ENCODE measurements at places on chromosomes 13 and 19.

- DNase-seq = no peak
These were observed 62.3 kb downstream of the COL4A2 start for GRCh38 chr13:110369400-110369799.

DNA sequence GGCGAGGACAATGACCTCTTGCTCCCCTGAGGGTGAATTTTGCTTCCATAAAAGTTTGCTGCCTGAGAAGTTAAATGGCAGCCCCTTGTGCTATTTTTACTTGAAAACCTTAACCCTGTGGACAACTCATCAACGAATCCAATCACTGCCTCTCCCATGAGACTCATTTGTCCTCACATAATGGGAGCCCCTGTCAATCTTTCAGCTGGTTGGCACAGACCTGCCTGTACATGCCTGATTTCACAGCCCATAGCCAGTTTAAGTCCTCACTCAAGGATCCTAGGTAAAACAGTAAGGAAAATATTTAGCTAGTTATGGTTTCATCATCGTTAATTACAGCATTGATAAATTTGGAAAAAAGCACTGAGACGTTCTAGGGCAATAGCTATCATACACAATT is 207.4 kb downstream of the NHLRC3 start:
- no peak for DNase-seq

DNA sequence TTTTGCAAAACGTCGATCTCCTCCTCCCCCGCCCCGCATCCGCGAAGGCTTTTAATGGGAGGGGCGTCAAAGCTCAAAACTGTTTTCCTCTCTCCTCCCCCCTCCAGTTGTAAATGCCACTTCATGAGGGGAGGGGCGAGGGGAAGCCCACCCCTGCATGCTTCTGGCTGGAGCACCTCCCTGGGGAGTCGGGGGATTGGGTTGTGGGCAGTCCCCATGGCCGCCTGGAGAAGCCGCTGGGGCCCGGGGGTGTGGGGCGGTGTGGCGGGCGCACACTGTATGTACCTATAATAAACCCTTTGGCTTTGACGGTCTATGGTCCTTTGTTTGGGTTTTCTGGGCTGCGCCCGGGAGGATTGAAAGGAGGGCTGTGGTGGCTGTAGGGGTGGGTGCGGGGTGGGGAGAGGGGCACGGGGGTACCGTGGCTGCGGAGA is 505 bp upstream of the SHKBP1 start:
- peak; percentile 73 for DNase-seq

DNA sequence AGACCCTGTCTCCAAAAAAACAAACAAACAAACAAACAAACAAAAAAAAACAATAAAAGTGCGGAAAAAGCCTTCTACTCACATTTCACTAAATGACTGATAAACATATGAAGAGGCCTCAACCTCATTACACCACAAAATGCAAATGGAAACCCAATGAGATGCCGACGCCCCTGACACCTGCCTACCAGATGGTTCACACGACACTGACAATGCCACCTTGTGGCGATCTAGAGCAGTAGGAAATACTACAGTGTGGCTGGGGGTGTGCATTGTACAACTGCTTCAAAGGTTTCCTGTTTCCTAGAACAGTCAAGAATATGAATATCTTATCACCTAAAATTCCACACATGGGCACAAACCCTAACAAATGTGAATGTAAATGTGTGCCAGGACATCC is 14.0 kb downstream of the SCGB2B2 start:
- no peak for DNase-seq

DNA sequence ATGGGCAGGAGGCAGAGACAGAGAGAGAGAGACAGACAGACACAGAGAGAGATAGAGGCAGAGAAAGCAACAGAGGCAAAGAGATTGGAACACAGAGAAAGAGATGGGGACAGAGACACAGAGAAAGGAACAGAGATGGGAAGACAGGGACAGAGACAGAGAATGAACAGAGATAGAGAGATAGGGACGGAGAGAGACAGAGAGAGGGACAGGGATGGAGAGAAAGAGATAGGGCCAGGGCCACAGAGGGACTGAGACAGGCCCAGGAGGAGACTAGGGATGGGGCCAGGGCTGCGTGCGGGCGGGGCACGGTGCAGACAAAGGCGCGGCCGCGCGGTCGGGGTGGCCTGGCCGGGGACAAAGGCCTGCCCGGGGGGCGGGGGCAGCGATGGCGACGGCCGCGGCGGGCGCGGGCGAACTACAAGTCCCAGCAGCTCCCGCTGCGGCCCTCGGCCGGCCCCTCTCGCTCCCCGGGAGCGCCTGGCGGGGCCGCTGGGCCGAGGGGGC is at the start of gene ZNF358:
ZNF358 (plus strand) TSS at position 459 of the 507 bp plus-strand sequence. CDS start 3,140 bp downstream, outside the sequence.
- peak; percentile 71 for DNase-seq

DNA sequence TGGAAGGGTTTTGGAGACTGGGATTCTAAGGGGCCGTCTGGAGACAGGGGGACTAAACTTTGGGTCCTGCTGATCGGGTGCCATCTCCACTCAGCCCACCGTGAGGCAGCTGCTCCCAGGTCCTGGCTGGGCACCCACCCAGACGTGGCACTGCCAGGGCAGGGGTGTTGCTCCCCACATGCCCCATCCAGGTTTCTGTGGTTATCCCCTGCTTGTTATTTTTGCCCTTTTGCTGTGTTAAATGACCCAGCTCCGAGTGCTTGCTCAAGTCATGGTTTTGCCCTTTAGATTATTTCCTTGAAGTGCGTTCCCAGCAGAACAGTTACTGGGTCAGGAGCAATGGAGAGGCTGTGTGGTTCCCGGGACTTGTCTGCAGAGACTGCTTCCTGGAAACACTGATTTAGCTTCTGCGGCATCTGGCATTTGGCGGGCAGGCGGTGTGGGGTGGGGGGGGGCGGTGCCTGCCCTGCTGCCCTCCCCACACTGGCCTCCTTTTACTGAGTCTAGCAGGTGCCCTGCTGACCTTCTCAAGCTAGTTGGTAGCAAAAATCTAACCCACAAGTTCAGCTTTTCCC is 1.9 kb downstream of the RAB11B start:
- no peak for DNase-seq

DNA sequence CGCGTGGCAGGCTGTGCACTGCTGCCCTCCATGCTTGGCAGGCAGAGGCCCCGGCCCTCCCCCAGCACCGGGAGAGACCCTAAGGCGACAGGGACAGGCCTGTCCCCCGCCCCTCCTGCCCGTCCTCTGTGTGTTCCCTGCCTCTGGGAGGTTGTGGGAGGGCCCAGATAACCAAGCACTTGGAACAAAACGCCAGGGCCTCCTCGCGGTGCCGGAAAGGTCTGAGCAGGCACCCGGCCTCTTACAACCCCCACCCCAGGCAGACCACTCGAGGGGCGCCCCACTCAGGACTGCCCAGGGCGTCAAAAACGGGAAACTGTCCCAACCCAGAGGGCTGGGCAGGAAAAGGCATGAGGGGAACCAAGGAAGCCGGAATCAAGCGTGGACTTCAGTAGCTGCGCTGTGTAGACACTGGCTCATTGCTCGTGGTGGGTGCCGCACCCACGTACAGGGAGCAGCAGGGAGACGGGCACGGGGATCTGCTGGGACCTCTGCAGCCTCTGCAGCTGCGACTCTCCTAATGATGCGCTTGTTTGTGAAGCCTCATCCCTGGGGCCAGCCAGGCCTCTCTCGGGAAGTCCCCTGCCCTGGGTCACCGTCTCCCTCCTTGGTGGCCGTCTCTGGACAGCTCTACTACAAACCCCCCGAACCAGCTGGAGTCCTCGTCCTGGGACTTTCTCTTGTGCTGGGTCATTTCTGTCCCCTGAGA is 20.0 kb downstream of the GNA11 start:
- DNase-seq = no peak

DNA sequence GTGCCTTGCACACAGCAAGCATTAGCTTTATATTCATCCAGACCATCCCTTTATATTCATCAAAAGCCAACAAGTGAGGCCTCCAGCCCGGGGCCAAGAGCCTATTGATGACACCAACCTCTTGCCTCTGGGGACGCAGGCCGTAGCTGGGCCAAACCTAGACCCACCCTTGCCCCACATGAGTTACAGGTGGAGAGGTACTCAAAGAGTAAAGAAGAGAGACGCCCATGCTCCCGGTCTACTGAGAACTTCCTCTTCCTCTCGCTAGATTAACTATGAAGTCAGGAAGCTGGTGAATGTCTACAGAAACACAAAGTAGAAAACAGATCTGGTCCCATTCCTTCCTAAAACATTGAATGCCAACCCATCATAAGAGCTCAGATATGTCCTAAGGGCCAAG is 3.8 kb upstream of the MLNR start:
- DNase-seq = no peak

- peak; percentile 78 for DNase-seq
These were observed 3.4 kb upstream of the JUND start for GRCh38 chr19:18284712-18285360.

GRCh38 chr13:36819739-36820090 is 693 bp downstream of the RFXAP start:
- no peak for DNase-seq

DNA sequence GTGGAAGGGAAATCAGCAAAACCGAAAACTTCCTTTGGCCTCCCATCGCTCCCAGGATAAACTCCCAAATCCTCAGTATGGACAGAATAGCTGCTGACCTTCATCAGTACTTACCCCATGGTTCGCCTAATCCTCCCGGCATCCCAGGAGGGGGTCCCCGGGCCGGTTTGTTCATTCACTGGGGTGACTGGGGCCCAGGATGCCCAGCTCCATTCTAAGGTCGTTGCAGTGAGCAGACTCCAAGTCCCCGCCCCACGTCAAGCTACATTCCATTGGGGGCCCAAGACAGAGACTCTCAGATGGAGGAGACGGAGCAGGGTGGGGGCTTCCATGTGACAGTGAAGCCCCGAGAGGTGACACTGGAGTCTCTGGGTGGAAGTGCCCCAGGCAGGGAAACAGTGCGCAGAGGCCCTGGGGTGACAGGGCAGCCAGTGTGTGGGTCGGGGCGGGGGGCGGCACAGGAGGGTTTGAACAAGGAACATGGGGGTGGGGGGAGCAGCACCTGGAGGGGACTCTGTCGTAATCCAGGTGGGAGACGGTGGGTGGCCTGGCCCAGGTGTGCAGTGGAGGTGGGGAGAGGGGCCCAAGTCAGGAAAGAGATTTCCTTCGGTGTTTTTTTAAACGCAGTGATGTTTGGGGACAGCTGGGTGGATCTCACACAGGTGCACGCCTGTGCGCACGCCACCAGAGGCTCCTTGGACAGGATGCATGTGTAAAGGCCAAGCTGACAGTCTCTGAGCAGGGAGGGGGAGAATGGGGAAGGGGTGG is 5.1 kb downstream of the SSBP4 start:
- DNase-seq = no peak

- no peak for DNase-seq
These were observed 28.3 kb downstream of the PEX11G start for GRCh38 chr19:7460562-7460966.

- DNase-seq = no peak
These were observed 16.3 kb upstream of the DCT start for GRCh38 chr13:94495806-94496205.

DNA sequence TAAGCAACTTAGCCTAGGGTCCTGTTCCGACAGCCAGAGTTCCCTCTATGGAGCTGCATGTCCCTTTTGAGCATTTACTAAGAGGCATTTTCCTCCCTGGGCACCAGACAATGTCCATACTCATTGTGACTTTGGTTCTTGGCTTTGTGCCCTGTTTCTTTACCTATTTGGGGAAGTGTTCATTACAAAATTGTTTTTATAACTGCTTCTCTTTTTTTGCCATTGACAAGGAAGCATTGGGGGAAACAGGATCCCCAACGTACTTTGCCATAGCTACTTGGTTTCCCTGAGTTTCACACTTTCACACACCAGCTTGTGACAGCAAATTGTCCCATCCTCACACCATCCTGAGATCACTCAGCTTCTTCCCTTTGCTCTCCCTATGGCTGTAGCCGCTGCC is 81.1 kb upstream of the SIAH3 start:
- no peak for DNase-seq

DNA sequence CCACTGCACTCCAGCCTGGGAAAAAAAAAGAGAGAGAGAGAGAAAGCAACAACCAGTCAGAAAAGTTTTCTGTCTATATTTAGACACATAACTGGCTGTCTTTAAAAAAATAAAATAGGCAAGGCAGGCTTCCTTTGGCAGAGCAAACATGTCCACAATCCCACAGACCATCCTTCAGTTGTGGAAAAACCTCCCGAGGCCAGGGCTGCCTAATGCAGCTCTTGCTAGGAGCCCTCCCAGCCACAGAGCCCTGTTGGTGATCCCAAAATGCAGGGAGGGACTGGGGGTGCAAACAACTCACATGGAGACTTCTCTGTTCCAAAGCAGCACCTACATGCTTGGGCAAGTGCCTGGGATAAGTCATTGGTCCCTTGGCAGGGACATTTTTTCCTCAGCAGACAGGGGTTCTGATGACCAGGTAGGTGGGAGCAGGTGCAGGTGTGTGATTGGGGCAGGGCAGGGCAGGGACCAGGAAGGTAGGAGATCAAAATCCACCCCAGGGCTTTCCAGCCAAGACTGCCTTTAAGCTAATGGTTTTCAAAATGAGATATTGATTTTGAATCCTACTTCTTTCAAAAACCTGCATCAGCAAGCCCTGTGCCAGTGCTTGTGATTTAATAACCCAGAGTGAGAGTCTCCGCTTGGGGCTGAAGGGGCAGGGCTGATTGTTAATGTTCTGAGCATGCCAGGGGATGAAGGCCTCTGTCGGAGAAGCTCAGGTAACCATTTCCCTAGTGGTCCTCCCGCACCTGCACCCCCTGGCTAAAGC is 178.5 kb downstream of the USP12 start:
- DNase-seq = no peak

DNA sequence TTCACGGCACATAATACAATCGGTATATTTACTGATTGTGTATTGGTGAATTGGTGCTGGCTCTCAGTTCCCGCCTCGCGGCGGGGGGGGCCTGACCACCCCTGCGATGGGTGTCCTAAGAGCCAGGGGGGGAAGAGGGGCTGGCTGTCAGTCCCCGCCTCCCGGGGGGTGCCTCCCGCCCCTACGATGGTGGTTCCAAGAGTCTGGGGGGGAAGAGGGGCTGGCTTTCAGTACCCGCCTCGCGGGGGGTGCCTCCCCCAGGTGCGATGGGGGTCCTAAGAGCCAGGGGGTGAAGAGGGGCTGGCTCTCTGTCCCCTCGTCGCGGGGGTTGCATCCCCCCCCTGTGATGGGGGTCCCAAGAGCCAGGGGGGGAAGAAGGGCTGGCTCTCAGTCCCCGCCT is 2321.8 kb upstream of the PCDH20 start:
- no peak for DNase-seq

GRCh38 chr13:32228330-32229041 is 86.7 kb downstream of the ZAR1L start:
- no peak for DNase-seq

DNA sequence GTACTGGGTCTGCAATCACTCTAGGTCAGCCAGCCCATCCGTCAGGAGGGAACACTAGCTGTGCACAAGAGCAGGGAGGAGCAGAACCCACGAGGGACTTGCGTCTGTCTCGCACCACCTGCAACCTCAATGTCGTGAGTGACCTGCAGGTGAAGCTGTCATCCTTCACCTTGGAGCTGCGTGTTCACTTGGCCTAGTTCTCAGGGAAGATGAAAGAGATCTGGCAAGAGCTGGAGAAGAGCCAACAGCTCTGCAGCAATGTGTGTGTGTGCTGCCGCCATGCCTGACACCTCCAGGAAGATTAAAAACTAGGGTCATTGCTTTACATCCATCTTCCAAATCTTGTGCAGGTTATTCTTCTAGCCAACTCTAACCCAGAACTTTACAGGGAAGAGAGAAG is 117.6 kb upstream of the MRI1 start:
- no peak for DNase-seq

All from stimulated activated effector memory CD8-positive, alpha-beta T cell treated with anti-CD3 and anti-CD28 coated beads, Interleukin-12 subunit alpha, Interleukin-12 subunit beta, amount 100 ng/mL, for 72 hours (primary cell).